Activated CD4-positive, alpha-beta T cell treated with anti-CD3 and anti-CD28 coated beads, Interleukin-2, amount 10 ng/mL, durations not matched to agents 24 days and 14 days (primary cell): ENCODE measurements at places on chromosomes 2 and 18. TPM values are rescaled to one million over a fixed set of nuclear protein-coding genes. Genes with fewer than 3 reads are reported as not detected.

GRCh38 chr2:47250586-47251403 is 95.7 kb upstream of the STPG4 start:
- no peak for DNase-seq

DNA sequence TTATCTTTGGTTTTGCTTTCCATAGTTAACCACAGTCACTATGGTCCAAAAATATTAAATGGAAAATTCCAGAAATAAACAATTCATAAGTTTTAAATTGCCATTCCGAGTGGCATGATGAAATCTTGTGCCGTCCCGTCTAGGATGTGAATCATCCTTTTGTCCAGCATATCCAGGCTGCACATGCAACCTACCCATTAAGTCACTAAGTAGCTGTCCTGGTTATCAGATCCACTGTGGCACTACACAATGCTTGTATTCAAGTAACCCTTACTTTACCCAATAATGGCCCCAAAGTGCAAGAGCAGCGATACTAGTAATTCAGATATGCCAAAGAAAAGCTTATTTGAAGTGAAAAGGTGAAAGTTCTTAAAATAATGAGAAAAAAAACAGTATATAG is 10.7 kb downstream of the USP34 start:
- DNase-seq: no peak

- no peak for DNase-seq
Observed at GRCh38 chr18:47847635-47848034, 82.8 kb downstream of the SMAD2 start.

The CLIP4 gene
- total RNA-seq: 23.6 and 24.1 TPM in 2 replicates

The GBX2 gene
- total RNA-seq: not detected in 2 replicates

- no peak for DNase-seq
Observed at GRCh38 chr2:238985041-238985729, 137.3 kb downstream of the TWIST2 start.

DNA sequence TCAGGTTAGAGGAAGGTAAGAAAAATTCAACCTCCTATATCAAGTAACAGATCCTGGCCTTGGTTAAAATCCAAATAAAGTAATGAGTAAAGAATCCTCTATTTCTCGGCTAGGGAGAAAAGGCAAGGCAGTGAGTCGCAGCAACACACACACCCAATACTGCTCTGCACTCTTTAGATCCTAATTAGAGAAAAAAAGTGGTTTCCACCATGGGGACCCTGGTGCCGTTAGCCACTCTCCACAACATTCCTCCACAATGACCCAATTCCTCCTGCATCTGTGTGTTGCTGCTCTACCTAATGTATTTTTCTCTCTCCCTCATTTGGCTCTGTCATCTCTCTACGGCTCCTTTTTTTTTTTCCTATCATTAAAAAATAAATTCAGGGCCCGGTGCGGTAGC is 462.7 kb downstream of the METTL4 start:
- DNase-seq: no peak

The UGT1A5 gene
- not detected in 2 replicates for total RNA-seq

- DNase-seq: no peak
Observed at GRCh38 chr2:23294238-23294637, 90.7 kb upstream of the KLHL29 start.

GRCh38 chr2:204754898-204755297 is 209.6 kb downstream of the PARD3B start:
- no peak for DNase-seq

DNA sequence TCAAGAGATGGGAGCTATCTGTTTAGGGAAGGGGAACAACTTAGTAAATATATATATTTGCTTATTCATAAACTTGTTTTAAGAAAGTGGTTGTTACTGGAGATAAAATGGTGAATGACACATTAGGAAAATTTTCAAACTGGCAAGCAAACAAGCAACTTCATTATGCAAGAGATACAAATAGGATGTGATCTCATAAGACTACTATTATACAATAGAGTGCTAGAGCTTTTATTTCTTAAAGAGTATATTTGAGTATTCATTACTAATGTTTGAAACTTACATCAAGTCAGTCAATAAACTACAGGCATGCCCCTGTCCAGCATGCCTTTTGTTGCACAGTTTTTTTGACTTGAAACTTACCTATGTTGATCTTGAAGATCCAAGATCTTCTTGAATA is 355.2 kb upstream of the KCNJ3 start:
- DNase-seq: no peak

- DNase-seq: no peak
Observed at GRCh38 chr2:74887960-74888700, 54.2 kb downstream of the HK2 start.

- DNase-seq: no peak
Observed at GRCh38 chr2:163800951-163801381, 65.2 kb upstream of the FIGN start.

The CHRND gene
- not detected in 2 replicates for total RNA-seq

The LBH gene
- total RNA-seq: 176 and 184 TPM in 2 replicates

The ZNF892 gene
- total RNA-seq: 4.7 and 5.5 TPM in 2 replicates

The NEU2 gene
- total RNA-seq: not detected in 2 replicates

DNA sequence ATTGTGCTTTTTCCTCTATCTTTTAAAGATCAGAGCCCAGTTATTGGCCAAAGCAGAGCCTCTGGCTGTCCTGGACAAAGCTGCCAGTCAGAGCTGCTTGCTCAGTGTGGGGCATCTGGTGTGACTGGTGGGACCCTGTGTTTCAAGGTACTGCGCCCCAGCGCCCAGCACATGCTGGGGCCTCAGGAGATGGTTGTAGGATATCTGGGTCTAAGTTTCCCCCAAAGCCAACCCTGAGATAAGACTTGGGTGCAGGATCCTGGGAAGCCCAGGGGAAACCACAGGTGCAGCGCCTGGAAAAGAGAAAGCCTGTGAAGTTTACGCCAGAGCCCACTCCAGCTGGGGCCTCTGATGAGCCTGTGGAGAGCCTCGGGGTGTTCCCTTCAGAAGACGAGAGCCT is 117.7 kb downstream of the RPIA start:
- DNase-seq: no peak

- DNase-seq: no peak
Observed at GRCh38 chr2:76247006-76247405, 536.3 kb upstream of the GCFC2 start.

GRCh38 chr18:13175754-13176210 is 42.8 kb upstream of the LDLRAD4 start:
- DNase-seq: no peak

DNA sequence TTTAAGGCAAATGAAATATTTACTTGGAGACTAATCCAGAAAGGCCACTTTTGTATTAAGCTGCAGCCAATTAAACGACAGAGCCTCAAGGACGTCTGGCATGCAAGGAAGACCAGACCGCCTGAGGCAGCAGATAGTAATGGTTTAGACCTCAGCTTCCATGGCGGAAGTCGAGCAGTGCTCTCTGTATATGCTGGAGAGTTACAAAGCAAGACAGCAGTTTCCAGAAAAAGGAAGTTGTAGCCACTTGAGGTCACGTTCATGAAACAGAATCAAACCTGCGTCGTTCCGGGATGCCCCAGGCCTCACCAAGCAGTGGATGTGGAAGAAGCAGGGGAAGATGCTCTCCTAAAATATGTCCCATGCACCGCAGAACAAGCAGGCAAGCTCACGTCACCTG is 142.0 kb downstream of the PTGR3 start:
- DNase-seq: no peak

The NT5DC4 gene
- 0.24 TPM in 1 of 2 replicates, not detected in the other for total RNA-seq

GRCh38 chr18:77129150-77129551 is 3.4 kb downstream of the MBP start:
- DNase-seq: no peak

The ZEB2 gene
- total RNA-seq: 15.2 and 15.8 TPM in 2 replicates

- DNase-seq: no peak
Observed at GRCh38 chr18:11871501-11871900, 20.3 kb downstream of the CHMP1B start.

GRCh38 chr18:45343365-45343764 is 271.9 kb upstream of the SLC14A2 start:
- DNase-seq: no peak

The CELF4 gene
- total RNA-seq: not detected in 2 replicates
